ACHN (cell line): ENCODE measurements at places on chromosomes 1 and 21.
A peak's percentile ranks its signal among the peaks of the same experiment; 100 is the strongest.

DNA sequence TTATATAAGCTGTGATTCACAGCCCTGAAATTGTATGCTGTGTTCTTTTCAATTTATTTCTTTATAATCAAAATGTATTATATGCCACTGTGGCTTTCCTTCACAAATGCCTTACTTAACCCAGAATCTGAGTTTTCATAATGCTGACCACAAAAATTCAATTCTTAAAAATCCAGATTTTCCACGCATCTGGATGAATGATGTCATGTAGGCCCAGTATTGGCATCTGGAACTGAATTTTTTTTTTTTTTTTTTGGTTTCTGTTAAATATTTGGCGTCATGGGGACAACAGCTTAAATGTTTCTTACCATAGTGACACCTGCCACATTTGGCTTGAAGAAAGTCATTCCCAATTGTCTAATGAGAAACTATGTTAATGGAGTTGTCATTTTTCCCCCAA is 296.8 kb downstream of the TM2D1 start:
- no peak for DNase-seq

DNA sequence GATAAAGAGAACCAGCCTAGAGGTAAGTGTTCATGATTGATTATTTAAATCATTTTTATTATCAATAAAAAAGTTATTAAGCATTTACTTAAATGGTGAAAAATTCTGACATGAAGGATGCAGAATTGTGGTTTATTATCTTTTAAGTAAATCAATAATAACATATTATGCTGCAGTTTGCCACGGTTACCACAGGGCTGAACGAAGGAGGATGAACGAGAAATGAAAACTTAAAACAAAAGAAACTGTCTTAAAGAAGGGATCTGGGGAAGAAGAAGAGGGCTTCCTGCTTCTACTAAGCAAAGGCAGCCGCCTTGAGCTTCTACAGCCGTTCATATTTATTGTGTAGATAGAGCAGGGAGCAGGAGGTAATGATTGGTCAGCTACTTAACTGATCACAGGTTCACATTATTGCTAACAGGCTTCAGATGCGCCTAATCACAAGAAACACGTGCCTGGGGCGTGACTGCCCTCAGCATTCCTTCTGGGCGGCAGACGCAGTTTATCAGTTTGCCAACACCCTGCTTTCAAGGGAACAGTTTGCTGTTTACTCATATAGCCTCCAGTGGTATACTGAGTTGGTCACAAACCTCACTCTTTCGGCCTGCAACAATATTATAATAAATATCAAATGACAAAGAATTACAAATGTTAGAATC is 5.8 kb upstream of the FNBP1L start:
- no peak for DNase-seq

DNA sequence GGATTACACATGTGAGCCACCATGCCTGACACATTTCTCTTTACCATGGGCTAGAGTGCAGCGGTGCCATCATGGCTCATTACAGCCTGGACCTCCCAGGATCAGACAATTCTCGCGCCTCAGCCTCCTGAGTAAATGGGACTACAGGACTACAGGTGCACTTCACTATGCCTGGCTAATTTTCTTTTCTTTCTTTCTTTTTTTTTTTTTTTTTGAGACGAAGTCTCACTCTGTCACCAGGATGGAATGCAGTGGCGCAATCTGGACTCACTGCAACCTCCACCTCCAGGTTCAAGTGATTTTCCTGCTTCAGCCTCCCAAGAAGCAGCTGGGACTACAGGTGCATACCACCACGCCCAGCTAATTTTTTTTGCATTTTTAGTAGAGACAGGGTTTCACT is 14.8 kb upstream of the KIF1B start:
- DNase-seq, result peak; percentile 17

- no peak for DNase-seq
Observed at GRCh38 chr1:245978915-245979314, 528.2 kb downstream of the SMYD3 start.

- DNase-seq, result no peak
Observed at GRCh38 chr1:101242324-101243050, 5.7 kb downstream of the S1PR1 start.

GRCh38 chr1:230878591-230878990 is 10.3 kb upstream of the C1orf198 start:
- no peak for DNase-seq

GRCh38 chr1:209463441-209463840 is 120.1 kb upstream of the CAMK1G start:
- DNase-seq, result no peak

- DNase-seq, result no peak
Observed at GRCh38 chr1:23824711-23825075, 536 bp downstream of the HMGCL start.

- no peak for DNase-seq
Observed at GRCh38 chr21:34358866-34359265, 4.9 kb upstream of the KCNE2 start.

- DNase-seq, result peak; percentile 90
Observed at GRCh38 chr21:42923553-42924432, 1.6 kb downstream of the ERVH48-1 start.

DNA sequence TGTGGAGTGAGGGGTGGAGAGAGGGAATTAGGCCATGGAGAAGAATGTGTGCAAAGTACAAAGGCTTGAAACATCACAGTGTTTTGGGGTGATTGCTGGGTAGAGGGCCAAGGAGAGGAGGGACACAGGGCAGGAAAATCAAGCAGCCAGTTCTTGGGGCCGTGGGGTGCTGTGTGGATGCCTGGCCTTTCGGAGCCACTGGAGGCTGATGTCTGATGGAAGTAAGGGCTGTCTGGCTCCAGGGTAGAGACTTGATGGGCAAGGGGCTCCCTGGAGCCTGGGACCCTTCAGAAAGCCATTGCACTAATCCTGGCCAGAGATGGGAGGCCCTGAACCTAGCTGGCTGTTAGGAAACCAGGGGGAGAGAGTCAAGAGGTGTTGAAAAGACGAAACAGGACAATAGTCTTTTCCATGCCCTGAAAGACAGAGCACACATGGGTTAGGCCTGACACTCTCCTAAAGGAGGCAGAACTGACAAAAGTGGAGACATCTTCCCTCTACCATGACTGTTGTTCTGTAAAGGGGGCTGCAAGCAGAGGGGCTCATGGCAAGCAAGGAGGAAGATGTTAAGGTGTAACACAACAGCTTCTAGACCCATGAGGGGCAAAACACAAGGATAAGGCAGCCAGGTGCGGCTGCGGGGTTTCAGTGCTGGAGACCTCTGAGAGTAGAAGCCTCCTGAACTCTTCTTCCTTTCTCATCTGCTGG is 21.0 kb downstream of the ATF3 start:
- no peak for DNase-seq

DNA sequence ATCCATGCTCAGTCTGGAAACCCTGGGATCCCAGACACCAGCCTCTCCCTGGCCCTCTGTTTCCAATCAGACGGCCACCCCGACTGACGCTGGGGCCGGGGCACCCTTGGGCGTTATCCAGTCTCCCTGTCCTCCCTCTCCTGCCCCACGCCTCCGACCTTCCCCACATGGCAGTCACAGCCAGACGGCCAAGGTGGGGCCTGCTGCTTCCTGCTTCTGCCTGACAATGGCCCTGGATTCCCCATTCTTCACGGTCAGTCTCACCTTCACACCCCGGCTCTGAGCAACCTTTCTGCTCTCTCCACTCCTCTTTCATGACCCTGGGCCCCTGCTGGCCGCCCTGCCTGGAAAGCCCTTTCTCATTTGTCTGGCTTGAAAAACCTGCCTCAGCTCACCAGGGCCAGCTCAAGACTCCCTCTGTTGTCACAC is 6.6 kb downstream of the GNG4 start:
- DNase-seq, result no peak

DNA sequence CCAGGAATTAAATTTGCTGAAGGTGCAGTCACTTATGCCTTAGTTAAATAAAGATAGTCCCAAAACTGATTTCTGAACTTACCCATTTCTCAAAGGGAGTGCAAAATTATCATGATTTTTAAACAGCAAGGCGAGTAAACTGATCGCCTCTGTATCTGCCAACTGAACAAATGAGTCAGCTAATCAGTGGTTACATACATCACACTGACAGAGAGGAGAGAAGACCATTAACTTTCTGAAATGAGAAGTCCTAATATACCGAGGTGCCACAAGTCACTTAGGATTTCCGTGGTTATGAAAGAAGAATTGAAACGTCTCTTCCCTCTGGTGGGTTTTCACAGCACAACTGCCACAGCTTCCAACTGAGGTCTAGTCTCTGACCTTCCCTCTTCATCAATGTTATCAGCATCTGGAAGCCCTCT is 400.7 kb downstream of the SMYD3 start:
- DNase-seq, result no peak

- no peak for DNase-seq
Observed at GRCh38 chr1:113756461-113756860, 2.8 kb downstream of the PHTF1 start.

DNA sequence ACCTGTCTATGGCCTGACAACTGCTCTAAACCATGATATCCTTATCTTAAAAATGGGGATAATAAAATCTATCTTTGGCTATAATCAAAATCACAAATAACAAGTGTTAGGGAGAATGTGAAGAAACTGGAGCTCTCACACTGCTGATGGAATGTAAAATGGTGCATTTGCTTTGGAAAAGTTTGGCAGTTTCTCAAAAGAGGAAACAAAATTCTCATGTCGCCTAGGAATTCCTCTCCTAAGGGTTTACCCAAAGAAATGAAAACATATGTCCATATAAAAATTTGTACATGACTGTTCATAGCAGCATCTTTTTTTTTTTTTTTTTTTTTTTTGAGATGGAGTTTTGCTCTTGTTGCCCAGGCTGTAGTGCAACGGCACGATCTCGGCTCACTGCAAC is 64.3 kb downstream of the ZNF281 start:
- no peak for DNase-seq

DNA sequence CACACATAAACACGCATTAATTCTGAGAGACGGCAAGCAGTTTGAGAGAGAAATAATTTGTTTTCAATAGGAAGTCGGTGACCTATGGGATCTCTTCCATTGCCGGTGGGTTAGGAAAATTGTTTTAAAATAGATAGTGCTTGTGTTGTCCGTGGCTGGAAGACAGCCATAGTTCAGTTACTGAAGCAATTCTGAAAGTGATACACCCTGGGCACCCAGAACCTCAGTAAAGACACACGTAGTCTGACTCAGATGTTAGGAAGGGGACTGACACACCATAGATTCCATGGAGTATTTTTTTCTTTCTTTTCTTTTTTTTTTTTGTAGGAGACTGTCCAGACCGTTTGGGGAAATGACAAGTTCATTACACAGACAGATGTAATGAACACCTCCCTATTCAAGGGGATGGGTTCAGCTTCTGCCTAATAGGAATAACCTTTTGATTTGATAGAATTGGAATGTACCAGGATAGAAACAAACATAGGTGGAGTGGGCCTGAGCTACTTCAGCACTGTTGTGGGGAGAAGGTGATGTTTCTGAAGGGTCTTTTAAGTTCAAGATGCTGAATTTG is 1.6 kb downstream of the C1orf21 start:
- peak; percentile 57 for DNase-seq

- DNase-seq, result peak; percentile 83
Observed at GRCh38 chr1:156704930-156705320, 458 bp downstream of the CRABP2 start.

GRCh38 chr1:10189659-10190058 is 20.7 kb upstream of the KIF1B start:
- DNase-seq, result no peak

DNA sequence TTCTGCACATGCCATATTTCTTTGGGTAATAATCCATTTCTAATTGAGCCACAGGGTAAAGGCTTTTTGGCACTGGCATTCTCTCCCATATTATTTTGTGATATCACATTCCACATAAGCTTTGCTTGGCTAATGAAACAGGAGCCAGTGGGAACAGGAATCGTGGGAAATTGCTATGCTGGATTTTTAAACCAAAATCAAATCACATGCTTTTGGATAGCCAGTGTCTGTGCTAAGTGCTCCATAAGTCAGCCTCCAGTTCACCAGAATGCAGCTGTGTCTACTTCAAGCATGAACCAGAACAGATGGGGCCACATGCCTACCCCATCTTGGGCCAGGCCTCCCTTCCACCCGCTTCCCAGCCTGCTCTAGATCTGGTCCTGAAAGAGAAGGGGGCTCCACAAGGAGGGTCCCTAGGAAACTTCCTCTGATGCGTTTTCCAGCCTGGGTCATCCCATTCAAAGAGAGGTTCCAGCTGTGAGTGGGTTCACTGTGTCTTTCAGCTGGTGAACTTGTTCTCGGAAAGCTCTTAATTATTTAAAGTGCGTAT is 131.2 kb upstream of the COA6 start:
- DNase-seq, result no peak

DNA sequence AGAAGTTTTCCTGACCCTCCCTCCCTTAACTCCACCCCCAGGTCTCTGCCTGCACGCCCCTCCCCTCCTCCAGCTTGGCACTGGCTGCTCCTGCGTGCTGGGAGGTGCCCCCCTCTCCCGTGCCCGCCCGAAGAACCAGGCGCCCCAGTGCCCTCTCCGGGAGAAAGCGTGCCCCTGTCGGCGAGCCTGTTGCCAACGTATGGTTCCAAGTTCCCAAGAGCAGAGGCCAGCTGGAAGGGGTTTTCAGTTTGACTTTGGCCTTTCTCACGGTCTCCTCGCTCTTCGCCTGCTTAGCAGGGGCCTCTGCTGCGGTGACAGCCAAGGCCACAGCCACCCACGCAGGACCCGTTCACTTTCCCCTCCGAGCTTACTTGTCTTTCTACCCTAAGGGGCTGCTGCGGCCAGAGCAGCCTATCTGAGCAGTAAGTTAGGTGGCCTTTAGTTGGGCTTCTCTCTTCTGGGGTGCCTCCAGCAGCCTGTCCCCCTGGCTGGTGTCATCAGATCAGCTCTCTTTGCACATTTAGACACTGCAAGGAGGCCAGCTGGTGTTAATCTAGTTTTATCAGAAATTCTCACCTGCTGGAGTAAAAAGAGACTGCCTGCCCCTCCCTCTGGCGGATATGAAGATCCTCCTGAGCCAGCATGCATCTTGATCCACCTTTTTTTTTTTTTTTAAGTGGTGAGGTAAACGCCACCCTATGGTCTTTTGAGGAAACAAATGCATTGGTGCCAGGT is 1.5 kb downstream of the STUM start:
- peak; percentile 7 for DNase-seq

DNA sequence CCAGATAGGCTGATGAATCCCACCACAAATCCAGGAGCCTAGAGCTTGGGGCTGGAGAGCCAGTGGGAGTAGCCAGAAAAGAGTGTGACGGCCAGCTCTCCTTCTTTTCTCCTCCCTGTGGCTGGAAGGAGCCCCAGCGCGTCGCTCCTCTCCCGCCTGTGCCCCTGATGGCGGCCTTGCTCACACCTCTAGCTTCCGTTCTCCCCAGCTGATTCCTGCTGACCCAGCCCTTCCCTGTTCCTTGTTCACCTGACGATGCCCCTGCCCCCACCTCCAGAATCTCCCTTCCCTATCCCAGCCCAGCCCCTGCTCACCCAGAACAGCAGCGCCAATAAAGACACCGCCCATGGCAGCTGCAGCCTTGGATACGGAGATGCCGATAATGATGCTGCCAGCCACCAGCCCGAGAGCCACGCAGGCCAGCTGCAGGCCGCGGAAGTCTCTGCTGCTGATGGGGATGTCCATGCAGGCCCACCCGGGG is 656 bp downstream of the KNCN start:
- no peak for DNase-seq

DNA sequence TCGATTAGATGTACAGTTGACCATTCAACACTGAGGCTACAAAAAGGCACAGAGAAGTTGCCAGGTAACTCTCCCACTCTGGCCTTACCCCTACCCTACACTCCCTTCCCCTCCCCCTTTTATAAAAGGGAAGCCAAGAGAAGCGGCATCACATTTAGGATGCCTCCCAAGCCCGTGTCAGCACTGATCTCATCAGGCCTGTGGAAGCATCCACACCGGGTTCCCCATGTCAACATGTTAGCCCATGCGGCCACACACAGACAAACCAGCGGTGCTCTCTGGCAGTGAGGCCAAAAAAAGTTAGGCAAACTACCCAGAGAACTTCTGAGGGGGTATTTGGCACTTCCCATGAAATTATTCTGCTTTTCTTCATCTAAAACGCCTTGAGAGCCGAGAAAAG is 29.9 kb downstream of the BCAR3 start:
- no peak for DNase-seq
